ENCODE measurements at places on chromosomes 16 and 17.

DNA sequence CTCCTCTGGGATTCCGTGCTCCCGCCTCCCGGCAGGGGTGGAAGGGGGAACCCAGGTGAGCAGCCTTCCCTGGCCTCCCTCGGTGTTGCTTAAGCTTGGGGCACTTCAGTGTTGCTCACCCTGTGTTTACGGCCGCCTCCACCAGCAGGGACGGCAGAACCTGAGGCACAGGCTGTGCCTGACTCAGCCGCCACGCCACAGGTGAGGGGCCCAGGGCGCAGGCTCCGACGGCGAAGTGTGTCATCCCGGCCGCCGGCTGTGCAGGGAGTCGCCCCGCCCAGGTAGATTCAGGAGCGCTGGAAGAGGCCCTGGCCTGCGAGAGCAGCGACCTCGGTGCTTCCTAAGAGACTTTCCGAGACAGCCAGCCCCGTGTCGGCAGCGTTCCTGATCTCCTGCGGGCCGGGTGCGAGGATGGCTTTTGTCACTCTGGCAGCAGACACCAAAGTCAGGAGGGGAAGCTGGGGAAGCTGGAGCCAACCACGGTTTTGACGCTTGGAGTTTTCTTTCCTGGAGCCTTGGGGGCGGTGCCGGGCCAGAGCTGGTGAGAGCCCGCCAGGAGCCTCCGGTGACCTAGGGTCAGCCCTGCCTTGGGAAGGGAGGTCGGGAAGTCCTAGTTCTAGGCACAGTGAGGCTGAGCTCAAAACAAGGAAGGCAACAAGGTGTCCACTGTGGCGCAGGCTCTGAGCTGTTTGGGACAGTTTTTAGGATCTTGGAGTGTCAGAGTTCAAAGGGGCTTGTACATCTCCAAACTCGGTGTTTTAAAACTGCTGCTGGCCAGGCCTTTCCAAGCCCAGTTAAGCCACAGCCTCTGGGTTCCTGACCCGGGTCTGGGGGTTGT is 2.1 kb downstream of the GSE1 start:
- peak; percentile 35 for DNase-seq

DNA sequence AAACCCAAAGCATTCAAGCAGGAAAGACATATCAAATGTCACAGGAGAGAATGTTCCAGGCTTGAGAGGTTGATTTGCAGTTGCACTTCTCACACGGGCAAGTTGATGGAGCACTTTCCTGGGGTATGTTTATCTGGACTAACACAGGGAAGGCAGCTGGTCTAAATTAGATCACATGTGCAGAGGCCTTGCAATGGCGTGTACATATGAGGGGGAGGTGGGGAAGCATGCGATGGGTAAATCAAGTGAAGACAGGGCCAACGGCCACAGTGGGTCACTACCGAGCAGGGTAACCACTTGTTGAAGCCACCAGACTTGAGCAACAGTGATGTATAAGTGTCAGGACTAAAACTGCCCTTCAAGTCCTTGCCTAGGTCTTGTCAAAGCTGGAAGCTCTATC is 156.6 kb upstream of the MAF start:
- no peak for DNase-seq

GRCh38 chr16:67259705-67260104 is 10.9 kb downstream of the SLC9A5 start:
- DNase-seq: no peak

- DNase-seq: no peak
Observed at GRCh38 chr17:69960755-69961154, 114.3 kb upstream of the KCNJ16 start.

DNA sequence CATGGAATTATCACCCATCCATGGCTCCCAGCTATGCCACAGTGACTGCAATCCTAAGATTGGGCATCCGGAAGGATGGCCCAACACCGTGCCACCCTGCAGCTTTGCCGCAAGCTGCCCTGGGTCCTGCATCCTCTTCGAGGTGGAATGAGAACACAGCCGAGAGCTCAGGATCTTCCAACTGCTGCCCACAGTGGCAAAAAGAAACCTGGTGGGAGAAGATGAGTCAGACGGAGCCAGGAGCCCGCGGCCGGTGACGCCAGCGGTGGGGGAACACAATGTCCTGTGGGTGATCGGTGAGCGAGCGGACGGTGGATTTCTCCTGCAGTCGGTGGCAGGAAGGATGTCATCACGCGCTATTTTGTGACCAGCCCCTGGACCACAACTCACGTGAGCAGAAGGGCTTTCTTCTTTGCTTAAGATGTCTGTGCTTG is 20.1 kb downstream of the CD7 start:
- DNase-seq: peak; percentile 89
